Non-pigmented ciliary epithelial cell (primary cell): ENCODE measurements at places on chromosomes 5 and 9.

- DNase-seq = no peak
Observed at GRCh38 chr5:115267617-115268016, 4.9 kb upstream of the PGGT1B start.

- DNase-seq = no peak
Observed at GRCh38 chr5:25858019-25858418, 1180.4 kb downstream of the CDH9 start.

- DNase-seq = no peak
Observed at GRCh38 chr9:101592788-101593187, 2.0 kb downstream of the PPP3R2 start.

GRCh38 chr5:148928141-148928540, 101.7 kb downstream of the ADRB2 start:
- no peak for DNase-seq

DNA sequence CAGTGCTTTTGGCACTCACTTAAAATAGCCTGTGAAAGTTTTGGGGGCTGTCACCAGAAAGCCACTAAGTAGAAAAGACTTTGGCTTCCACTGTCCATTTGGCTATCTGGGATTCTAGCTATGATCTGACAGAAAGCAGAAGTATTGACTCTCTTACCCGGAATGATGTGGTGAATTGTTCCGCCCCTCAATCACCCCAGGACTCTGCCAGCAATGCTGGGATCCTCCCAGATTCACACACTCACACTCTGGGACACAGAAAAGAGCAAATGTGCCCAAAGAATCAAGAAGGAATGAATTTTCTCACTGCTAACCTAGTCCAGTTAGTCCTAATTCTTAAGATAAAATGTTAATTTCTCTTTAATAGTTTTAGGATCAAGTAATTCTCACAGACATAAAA, 576.9 kb downstream of the BNC2 start:
- DNase-seq = no peak

- no peak for DNase-seq
Observed at GRCh38 chr9:88722753-88723152, 187.8 kb downstream of the NXNL2 start.

GRCh38 chr5:143562935-143563334, 159.4 kb upstream of the NR3C1 start:
- DNase-seq = peak; percentile 52

DNA sequence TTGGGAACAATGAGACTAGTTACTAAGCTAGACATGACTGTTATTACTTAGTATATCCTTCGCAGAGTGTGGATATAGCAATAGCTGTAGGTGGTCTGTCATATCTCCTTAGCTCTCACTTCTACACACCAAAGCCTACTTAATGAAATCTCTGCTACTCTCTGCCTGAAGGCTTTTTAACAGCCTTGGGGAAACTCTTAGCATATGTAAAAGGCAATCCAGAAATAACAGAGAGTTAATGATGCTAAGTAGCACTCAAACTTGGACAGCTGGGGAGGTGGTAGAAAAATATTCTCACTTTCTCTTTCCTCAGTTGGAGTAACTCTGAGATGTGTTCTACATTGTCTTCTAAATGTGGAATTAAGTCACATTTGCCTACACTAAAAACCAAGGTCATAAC, 30.2 kb upstream of the C6 start:
- no peak for DNase-seq

- no peak for DNase-seq
Observed at GRCh38 chr9:114091711-114092110, 7.4 kb downstream of the KIF12 start.

- DNase-seq = no peak
Observed at GRCh38 chr5:55223812-55224240, 3.3 kb downstream of the MCIDAS start.

GRCh38 chr5:173191561-173191960, 43.4 kb downstream of the NKX2-5 start:
- no peak for DNase-seq

GRCh38 chr9:128098297-128099230, 29.0 kb downstream of the PTGES2 start:
- DNase-seq = peak; percentile 81

DNA sequence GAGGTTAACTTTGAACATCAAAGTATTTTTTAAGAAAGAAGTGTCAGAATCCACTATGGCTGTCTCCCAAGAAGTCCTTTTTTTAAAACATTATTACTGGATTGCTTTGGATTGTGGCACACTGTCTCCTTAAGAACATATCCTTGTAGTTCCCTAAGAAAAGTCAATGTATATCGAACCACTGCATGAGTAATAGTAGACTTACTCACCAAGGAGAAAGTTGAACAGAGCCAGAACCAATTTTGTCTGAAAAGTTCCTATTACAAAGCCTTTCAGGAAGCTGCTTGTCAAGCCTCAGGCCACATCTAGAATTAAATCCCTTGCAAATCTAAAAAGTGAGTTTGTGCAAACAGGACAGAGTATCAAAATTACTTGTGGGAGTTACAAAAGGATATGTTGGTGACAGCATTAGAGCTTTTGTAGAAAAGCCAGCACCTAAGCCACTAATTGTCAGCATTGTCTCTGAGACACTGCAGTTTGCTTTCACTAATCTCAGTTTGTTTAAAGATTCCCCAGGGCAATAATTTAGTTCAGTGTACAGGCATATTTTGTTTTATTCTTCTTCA, 195.4 kb downstream of the MPDZ start:
- DNase-seq = peak; percentile 43

DNA sequence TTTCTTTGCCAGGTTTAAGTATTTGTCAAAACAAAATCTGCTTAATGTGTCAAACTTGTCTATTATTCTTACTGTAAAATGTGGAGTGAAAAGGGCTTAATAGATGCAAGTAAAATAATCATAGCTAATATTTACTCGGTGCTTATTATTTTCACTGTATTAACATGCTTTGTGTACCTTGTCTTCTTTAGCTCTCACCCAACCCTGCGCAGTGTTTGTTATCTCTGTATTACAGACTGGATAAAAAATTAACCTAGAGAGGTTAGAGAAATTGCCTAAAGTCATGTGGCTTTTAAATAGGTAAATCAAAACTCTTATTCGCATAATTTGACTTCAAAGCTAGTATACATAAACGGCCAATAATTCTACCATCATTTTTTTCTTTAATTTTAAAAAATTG, 1864.8 kb downstream of the MAT2B start:
- DNase-seq = no peak

- DNase-seq = no peak
Observed at GRCh38 chr5:14149672-14150274, 6.6 kb downstream of the TRIO start.

- DNase-seq = no peak
Observed at GRCh38 chr5:40406741-40407211, 272.9 kb upstream of the PTGER4 start.

DNA sequence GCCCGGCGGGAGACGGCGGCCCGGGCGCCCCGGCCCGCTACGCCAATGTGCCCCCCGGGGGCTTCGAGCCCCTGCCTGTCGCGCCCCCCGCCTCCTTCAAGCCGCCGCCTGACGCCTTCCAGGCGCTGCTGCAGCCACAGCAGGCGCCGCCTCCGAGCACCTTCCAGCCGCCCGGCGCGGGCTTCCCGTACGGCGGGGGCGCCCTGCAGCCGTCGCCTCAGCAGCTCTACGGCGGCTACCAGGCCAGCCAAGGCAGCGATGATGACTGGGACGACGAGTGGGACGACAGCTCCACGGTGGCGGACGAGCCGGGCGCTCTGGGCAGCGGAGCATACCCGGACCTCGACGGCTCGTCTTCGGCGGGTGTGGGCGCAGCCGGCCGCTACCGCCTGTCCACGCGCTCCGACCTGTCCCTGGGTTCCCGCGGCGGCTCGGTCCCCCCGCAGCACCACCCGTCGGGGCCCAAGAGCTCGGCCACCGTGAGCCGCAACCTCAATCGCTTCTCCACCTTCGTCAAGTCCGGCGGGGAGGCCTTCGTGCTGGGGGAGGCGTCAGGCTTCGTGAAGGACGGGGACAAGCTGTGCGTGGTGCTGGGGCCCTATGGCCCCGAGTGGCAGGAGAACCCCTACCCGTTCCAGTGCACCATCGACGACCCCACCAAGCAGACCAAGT, 723 bp downstream of the SNX18 start:
- no peak for DNase-seq

DNA sequence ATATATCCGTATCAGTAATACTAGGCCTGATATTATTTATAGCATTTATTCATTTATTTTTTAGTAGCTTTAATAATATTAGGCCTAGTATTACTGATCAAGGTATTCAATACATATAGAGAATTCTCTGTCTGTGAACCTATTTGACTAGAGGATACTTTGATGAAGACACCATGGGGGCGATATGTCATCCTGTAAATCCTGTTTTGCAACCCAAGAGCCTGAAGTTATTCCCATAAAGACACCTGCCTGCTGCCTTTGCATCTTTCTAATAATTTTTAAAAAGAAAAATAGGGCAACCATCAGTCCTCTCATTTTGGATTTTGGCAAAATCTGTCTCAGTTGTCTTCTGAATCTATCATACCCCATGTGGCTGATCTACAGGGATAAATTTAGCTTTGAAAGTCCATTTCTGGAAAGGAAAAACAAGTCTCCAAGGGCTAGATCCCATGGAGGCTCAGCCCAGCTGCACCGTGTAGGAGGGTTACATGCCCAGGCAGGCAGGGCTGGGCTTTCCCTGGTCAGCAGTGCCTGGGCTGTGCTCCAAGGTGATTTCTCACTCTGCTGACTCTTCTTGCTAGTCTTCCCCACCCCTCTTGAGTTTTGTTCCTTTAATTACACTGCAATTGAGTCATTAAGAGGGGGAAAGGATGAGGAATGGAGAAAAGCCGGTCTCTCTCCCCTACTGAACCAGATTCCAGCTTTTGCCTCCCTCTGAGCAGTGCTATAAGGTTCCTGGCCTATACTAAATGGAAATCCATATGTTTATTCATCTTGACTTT, 169.0 kb downstream of the TRIM32 start:
- no peak for DNase-seq

DNA sequence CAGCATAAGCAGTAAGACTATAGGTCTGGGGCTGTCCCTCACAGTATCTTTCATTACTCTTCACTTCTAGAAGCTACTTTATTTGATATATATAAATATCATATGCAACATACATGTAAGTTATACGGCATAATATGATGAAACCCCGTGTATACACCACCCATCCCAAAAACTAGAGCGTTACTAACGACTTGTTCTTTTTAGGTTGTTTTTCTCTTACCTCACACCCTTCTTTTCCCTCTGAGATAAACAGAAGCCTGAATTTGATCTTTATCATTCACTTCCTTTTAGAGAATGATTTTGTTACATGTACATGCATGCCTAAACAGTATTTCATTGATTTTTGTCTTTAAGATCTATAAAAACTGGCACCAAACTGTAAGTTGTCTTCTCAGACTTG, 3.7 kb downstream of the TRMO start:
- DNase-seq = no peak

DNA sequence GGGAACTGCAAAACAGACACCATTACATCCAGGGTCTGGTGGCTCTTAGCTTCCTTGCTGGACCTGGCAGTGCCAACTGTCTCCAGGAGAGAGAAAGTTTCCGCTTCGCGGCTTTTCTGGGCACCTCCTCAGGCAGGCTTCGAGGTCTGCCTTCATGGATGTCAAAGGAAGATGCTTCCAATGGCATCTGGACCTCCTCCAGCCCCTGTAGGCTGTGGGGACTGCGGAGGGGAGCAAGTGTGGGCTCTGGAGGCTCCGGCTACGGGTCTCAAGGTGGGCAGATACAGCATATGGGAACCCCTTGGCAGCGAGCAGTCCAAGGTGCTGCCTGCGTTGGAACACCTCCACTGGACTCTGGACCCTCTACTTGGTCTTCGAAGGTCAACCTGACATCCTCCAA, 6.0 kb downstream of the C9orf50 start:
- DNase-seq = no peak

DNA sequence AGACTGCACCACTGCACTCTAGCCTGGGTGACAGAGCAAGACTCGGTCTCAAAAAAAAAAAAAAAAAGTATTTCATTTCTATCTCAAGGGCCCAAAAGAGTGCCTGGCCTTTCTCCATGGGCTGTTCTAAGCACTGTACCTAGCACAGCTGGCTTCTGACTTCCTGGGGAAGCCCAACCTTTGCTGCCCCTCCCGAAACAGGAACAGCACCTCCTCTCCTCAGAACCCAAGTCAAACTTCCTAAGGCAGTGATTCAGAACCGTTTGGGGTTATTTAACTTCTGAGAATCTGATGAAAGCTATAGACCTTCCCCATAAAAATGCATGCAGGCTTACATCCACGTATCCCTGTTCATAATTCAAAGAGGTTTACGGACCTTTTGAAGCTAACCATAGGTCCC, 57.8 kb downstream of the NRG2 start:
- DNase-seq = no peak

- DNase-seq = no peak
Observed at GRCh38 chr5:36717131-36717695, 110.8 kb downstream of the SLC1A3 start.

DNA sequence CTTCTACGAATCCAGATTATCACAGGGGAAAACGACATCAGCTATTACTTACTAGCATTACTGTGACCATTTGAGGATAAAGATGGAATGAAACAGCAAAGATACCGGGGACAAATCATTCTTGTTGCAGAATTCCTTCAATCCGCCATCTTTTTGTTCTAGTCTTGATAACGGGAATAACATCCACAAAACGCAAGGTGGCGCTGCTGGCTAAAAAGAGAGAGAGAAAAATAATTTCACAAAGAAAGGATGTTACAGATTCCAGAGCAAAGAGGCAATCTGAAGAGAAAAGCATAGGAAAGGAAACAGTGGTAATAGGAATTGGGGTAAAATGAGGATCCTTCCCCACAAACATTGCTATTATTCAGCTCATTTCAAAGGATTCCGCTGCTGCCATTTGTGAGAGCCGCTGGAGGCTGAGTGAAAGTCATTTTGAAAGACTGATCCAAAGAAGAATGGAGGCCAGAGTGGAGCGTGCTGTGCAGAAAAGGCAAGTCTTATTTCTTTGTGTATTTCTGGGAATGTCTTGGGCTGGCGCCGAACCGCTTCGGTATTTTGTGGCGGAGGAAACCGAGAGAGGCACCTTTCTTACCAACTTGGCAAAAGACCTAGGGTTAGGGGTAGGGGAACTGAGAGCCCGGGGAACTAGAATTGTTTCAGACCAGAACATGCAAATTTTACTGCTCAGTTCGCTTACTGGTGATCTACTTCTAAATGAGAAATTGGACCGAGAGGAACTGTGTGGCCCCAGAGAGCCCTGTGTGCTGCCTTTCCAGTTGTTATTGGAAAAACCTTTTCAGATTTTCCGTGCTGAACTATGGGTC, at the start of gene PCDHB7:
Gene PCDHB7 (plus strand): TSS at position 264 of the 824 bp plus-strand sequence. CDS start 192 bp downstream, at position 456.
- no peak for DNase-seq

GRCh38 chr5:127568166-127568565, 50.7 kb downstream of the PRRC1 start:
- no peak for DNase-seq

- DNase-seq = no peak
Observed at GRCh38 chr9:126838895-126839294, 21.5 kb upstream of the ZBTB34 start.

- DNase-seq = no peak
Observed at GRCh38 chr9:112849363-112849922, 41.2 kb downstream of the SLC46A2 start.
